ENCODE measurements at places on chromosomes 4 and X. TPM values are rescaled to one million over a fixed set of nuclear protein-coding genes. Genes with fewer than 3 reads are reported as not detected.

Gene EFHC2
- 4.3 TPM for total RNA-seq

Gene BMP3
- total RNA-seq = 0.41 TPM

Gene PFKFB1
- total RNA-seq = 0.74 TPM

Gene SLC7A11
- total RNA-seq = 187 TPM

GRCh38 chr4:61128682-61129081, 71.4 kb upstream of the ADGRL3 start:
- H3K4me3 ChIP-seq = no peak overlapping the region
- no peak for DNase-seq
- H3K27ac ChIP-seq = no peak overlapping the region
- no peaks in the 10 kb centered on the region for H3K36me3 ChIP-seq
- H3K27me3 ChIP-seq = no peaks in the 10 kb centered on the region

GRCh38 chr4:87316961-87317360, 5.7 kb downstream of the HSD17B13 start:
- no peak overlapping the region for H3K27ac ChIP-seq
- H3K36me3 ChIP-seq = no peaks in the 10 kb centered on the region
- H3K27me3 ChIP-seq = no peaks in the 10 kb centered on the region
- no peak overlapping the region for H3K4me3 ChIP-seq

GRCh38 chrX:55624403-55624802, 1.2 kb downstream of the FOXR2 start:
- no peaks in the 10 kb centered on the region for H3K36me3 ChIP-seq
- no peak overlapping the region for H3K4me3 ChIP-seq
- no peaks in the 10 kb centered on the region for H3K4me1 ChIP-seq

- DNase-seq = no peak
- H3K27ac ChIP-seq = no peak overlapping the region
- no peak overlapping the region for H3K4me3 ChIP-seq
- H3K27me3 ChIP-seq = peaks cover 19% of the 10 kb centered on the region
- no peaks in the 10 kb centered on the region for H3K4me1 ChIP-seq
- H3K36me3 ChIP-seq = no peaks in the 10 kb centered on the region
These were observed 17.1 kb upstream of the CD40LG start for GRCh38 chrX:136630881-136631280.

GRCh38 chr4:3340700-3341083, 47.9 kb downstream of the RGS12 start:
- H3K4me1 ChIP-seq = no peaks in the 10 kb centered on the region
- no peak overlapping the region for H3K4me3 ChIP-seq
- no peak for DNase-seq
- H3K27me3 ChIP-seq = no peaks in the 10 kb centered on the region

GRCh38 chr4:18314731-18315130, 293.2 kb upstream of the LCORL start:
- H3K36me3 ChIP-seq = no peaks in the 10 kb centered on the region
- H3K4me1 ChIP-seq = no peaks in the 10 kb centered on the region
- H3K27ac ChIP-seq = no peak overlapping the region
- no peak for DNase-seq

- H3K4me1 ChIP-seq = peaks cover 27% of the 10 kb centered on the region
- H3K27me3 ChIP-seq = no peaks in the 10 kb centered on the region
- no peak for DNase-seq
- H3K36me3 ChIP-seq = no peaks in the 10 kb centered on the region
These were observed 39.3 kb upstream of the XK start for GRCh38 chrX:37646254-37646653.

Data from PC-9 (cell line).